ENCODE measurements at places on chromosomes 16 and 17.

- no peak for DNase-seq
These were observed 34.4 kb downstream of the CTU2 start for GRCh38 chr16:88740727-88741055.

- peak; percentile 44 for DNase-seq
These were observed 27.9 kb upstream of the HSBP1 start for GRCh38 chr16:83779886-83780285.

DNA sequence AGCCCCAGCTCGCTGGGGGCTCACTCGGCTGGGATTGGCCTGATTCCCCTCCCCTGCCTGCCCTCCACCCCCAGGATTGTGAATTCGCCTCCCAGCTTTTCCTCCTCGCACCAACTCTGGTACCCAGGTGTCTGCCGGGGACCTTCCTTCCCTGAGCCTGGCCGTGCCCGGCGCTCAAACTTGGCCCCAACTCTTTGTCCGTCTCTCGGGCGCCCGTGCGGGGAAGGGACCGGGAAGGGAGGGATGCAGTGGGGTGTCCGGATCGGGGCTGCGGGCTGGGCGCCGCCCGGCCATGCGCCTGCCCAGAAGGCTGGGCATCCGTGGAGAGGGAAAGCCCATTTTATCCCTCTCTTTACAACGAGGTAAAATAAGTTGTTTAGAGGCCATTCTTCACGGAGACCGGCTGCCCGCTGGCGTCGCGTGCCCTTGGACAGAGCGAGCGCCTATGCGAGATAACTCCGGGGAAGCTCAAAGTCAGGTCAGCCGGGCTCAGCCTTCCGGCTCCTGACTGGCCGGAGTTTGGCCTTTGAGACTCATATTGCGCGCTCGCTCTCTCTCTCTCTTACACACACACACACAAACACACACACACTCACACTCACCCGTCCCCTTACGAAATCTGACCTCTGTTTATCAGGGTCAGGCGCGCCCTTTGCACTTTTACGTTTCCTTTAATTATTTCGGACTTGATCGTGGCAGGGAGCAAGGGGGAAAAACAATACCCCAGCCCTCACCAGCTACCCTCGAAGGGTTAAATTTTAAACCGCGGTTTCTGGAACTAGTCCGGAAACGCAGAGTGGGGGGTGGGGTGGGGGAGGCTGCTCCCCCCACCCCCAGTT is 774 bp upstream of the MAF start:
- DNase-seq: peak; percentile 10

- DNase-seq: no peak
These were observed 81.0 kb upstream of the BRD7 start for GRCh38 chr16:50449800-50450199.

DNA sequence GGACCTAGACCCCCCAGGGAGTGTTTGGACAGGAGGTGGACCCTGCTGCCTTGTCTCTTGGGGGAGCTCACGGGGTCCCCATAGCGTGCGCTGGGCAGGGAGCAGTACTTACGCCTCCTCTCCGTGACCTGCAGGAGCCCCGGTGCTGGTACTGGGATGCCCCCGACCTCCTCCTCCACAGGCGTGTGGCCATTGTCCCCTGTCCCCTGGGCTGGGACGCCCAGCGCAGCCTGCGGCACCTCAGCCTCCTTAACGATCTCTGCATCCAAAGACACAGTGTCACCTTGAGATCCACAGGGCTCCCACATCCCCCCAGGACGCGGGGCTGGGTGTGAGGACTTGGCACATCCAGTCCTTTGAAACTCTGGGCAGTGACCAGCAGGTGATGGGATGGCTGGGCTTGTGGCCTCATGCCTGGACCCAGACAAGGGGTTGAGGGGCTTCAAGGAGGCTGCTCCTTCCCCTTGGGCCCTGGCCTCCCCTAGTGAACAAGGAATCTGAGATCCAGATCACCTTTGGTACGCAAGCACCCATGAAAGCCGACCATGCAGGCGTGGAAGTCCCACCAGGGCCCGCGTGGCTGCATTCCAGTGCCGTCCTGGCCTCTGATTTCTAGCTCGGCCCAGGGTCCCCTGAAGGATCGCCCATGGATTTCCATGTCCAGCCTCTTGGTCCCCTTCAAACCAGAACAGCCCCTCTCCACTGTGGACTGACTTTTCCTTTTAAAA is 9.9 kb downstream of the DBNDD1 start:
- no peak for DNase-seq

GRCh38 chr17:53818929-53819328 is 3.8 kb upstream of the KIF2B start:
- no peak for DNase-seq

- DNase-seq: no peak
These were observed 65.0 kb downstream of the TBC1D16 start for GRCh38 chr17:79970576-79971068.

DNA sequence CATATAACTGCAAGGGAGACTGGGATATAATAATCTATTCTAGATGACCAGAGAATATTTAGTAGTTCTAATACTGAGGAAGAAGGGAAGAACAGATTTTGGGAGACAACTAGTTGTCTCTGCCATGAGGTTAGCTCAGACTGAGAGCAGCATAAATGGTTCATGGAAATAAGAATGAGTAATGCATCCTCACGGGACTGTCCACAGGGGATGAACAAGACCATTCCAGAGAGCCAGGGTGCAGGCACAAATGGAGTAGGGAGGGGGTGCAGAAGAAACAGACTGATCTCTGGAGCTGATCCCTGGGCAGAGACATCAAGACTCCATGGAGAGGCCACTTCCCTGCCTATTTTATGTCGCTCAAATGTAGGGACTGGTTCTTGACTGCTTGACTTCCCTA is 30.4 kb downstream of the NLRC5 start:
- no peak for DNase-seq

DNA sequence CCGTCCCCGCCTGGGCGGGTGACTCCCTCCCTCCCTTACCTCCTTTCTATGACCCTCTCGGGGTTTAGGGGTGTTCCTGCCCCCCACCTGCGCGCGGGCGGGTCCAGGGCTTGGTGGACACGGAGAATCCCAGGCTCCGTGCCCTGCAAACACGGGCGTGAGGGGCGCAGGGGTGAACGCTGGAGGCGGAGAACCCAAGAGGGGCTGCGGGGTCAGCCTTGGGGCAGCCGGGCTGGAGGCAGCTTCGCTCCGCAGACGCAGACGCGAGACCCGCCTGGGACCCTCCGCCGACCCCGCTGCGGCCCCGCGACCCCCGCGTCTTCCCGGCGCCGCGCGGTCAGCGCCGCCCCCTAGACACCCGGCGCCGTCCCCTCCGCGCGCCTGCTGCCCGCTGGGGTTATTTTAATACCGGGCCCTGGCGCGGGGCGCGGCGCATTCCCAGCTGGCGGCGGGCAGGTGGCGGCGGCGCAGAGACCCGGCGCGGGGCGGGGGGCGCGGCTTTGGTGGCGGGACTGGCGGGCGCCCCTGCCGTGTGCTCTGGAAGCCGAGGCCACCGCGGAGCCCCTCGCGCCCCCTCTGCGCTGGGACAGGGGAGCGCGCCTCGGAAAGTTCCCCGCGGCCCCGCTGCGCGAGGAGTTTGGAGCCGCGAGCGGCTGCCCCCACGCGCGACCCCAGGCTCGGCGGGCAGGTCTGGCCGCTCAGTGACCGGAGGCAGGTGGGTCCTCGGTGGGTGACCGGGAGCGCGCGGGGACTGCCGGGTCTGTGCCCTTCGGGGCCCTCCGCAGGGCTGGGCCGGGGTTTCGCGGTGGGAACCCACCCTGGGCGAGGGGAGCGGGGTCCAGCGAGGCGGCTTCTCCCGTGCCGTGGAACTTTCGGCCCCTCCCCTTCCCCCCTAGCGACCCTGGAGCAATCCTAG is at the start of gene UTS2R:
TSS of gene UTS2R (plus strand) at position 433 of the 916 bp plus-strand sequence. CDS start 2,560 bp downstream, outside the sequence.
- no peak for DNase-seq

DNA sequence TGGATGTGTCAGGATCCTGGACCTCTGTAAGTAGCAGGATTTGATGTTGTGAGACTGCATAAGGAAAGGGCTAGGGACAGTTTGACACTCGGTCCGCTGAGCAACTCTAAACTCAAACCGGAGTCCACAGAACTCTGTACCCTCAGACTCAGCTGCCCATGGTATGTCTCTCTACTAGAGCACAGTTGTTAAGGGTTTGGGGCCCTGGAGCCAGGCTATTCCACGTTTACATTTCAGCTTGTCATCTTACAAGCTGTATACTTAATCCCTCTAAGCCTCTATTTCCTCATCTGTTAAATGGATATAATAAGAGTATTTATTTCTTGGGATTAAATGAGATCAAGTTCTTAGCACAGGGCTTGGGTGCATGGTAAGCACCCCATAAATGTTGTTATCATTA is 27.9 kb downstream of the HOXB1 start:
- no peak for DNase-seq

GRCh38 chr17:72560303-72561247 is 439.8 kb downstream of the SOX9 start:
- DNase-seq: peak; percentile 39

DNA sequence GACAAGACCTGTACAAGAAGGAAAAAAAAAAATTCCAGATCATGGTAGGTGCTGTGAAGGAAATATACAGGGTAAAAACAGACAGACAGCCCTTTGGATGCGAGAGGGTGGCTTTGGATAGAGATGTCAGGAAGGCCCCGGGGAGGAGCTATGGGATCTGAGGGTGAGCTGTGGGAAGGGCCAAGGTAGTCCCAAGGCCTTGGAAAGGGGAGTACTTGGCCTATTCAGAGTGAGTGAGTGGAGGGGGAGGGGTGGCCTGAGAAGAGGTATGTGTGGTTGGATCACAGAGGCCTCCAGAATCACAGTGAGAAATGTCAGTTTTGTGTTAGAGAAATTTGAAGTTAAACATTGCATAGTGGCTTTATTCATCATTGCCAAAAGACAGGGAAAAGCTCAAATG is 31.2 kb upstream of the AKTIP start:
- DNase-seq: no peak

All from fibroblast of skin of abdomen (primary cell).